ENCODE measurements at places on chromosomes 3 and 15.

DNA sequence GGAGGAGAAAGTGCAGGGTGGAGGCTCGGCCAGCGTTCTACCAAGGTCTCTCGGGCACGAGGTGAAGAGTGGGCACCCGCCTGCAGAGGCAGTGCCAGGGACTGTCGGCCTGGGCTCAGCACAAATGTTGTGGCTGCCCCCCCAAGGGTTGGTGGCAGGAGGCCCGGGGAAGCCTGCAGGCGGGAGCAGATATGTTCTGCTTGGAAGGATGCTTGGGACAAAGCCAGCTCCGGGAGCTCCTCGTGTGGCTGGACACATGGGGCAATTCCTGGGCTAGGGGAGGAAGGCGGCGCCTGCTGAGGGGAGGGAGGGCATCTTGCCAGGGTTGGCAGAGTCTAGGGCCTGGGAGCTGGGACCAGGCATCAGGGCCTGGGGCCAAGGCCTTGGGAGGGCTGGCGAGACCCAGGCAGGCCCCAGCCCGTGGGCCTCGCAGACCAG lies 30.4 kb upstream of the FBLN2 start:
- no peak for DNase-seq

GRCh38 chr3:101278727-101279126 lies 41.6 kb downstream of the IMPG2 start:
- no peak for DNase-seq

GRCh38 chr15:90105521-90105920 lies 3.3 kb upstream of the IDH2 start:
- DNase-seq: no peak

DNA sequence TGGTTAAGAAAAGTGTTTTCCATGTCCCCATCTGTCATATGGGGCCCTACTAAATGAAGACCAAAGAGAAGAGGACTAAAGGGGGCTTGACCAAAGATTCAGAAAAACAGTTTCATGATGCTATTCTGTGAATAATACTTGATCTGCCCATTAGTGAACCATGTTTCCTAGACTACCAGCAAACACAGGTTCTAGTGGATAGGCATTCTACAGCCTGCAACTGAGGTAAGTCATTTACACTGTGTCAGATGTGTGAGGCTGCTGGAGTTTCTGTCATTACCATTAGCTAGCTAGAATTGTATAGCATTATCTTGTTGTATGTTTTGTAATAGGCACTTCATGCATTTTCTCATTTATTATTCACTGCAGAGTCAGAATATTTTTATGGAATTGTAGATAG lies 6.6 kb downstream of the GPR171 start:
- no peak for DNase-seq

DNA sequence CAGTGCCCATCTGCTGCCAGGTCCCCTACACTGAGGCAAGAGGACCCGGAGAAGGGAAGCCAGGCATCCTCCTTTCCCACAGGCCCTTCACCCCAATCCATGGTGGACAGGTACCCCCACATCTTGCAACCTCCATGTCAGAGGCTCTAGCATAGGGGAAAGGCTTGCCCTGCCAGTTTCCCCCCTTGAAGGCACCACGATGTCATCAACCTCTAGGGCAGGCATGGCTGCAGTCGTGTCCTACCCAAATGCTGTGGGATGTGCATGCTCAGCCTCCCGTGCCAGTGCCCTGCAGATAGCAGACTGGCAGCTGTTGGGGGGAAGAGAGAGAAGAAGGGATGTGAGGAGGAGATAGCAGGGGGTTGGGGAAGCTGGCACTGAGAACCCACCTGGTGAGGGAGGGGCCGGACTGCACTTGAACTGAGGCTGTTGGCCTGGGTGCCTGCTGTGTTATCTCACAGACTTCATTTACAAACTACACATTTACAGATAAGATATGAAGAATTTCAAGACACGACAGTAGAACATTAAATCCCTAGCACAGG lies 197.5 kb downstream of the ADAMTS9 start:
- DNase-seq: no peak

DNA sequence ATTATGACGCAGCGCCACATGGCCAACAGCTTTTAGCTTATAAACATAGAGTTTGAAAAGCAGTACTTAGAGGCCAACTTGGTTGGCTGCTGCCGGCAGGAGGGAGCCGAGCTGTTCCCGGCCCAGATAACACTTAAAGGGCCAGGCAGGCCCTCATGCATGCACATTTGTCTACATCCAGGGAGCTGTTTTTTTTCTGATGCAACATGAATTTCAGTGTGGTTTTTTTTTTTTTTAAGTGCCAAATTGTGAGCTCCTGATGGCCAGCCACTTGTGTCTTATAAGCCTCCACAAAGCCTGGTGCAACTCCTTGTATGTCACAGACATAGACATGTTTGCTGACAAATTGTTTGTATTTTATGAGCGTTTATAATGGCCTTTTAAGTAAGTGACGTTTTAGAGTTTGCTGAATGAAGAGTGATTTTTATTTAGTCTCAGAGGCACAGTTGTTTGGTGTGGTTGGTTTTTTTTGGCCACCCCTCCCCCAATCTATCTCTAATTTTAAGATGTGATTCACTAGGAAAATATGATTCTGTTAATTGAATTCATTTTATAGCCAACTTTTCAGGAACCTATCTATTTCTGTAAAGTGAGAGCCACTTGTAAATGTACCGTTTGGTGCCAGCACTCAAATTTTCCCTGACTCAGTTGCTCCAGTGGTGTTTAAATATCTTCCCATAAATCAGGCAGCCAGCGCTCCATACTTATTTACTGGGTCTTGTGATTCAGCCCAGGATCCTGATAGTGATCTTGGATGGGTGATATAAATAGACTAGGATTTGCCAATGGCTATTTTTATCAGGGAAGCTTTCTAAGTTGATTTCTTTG lies 134.3 kb downstream of the VGLL4 start:
- DNase-seq: no peak

DNA sequence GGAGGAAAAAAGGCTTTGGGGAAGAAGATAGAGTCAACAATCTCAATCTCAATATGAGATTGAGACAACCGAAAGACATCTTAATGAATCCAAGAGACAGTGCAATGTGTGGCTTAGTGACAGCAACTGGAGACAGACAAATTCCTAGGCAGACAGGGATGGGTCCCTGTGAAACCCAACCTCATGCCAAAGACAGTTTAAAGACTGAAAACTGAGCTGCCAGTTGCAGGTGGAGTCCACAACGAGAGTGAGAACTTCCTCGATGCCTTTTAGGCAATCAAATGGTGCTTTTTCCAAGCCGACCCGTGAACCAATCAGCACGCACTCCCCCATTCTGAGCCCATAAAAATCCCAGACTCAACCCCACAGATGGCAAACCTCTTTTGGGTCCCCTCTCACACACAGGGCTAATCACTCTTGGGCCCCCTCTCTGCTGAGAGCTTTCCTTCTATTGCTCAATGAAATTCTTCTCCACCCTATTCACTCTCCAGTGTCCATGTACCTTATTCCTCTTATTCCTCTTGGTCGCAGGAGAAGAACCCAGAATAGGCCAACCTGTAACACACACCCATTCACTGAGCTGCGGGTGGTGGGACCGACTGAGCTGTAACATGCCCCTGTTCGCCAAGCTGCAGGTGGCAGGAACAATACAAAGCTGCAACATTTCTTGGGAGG lies 34.8 kb downstream of the ZMAT3 start:
- no peak for DNase-seq

- DNase-seq: no peak
Measured at GRCh38 chr3:107249132-107249531, 128.1 kb upstream of the CCDC54 start.

GRCh38 chr3:156648086-156648485 lies 26.3 kb upstream of the TIPARP start:
- DNase-seq: no peak

GRCh38 chr3:68295457-68295856 lies 636.9 kb downstream of the TAFA4 start:
- DNase-seq: no peak

- DNase-seq: no peak
Measured at GRCh38 chr15:62607114-62607462, 435.5 kb upstream of the TPM1 start.

DNA sequence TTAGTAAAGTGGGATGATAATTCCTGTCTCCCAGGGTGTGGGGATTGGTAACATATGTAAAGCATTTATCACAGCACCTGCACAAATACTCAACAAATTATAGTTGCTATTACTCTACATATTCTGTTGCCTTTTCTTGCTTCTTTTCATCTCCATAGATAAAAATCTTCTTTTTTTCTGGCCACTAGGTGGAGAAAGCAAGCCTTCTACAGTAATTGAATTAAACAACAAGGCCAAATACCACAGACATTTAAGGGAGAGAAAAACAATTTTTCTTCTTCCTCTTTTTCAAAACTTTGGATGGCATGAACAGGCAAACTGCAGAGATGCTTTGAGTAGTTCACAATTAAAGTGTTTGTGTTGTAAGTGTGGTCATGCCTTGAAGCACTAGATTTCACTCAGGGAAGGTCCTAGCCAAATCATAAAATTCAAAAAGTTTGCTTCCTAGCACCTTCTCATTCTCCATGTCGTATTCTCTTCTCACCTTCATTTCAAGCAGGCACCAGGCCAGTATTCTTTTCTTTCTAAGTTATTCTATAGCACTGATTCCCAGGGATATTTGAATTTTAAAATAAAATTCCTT lies 493.4 kb upstream of the TGFBR2 start:
- DNase-seq: no peak

- no peak for DNase-seq
Measured at GRCh38 chr3:181862502-181862901, 150.8 kb downstream of the SOX2 start.

DNA sequence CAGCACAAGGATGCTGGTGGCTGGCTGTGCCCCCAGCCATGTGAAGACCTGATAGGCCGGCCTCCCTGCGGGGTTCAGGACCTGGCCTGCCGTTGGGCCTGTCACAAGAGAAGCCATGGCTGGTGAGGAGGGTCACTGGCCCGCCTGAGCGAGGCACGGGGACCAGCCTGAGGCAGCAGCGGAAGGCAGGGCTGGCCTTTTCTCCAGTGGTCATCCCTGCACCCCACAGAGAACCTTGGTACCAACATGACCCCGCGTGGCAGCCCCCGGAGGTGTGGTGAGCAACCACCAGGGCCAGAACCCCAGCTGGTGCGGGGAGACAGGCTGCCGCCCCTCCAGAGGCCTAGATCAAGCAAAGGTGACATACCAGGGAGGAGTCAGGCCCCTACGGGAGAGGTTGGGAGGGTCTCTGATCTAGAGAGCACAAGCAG lies 134.1 kb upstream of the MEF2A start:
- DNase-seq: no peak

- DNase-seq: no peak
Measured at GRCh38 chr15:55685286-55685685, 57.7 kb downstream of the PRTG start.

DNA sequence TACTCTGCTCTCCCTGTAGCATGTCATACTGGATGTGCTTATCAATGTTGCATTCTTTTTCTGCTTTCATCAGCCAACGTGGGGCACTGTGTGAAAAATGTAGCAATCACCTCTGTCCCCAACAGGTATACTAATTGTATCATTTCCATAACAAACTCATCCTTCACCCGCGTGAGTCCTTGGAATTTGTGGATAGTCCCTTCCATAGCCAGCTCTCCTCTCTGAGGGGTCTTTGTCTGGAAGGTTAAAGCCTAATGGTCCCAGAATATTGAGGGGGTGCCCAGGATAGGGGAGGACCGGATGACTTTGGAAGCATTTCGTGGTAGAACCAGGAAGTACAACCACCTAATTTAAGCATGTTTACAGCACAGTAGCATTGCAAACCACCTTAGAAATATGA lies 124.6 kb downstream of the FOXB1 start:
- no peak for DNase-seq

GRCh38 chr3:175836617-175837016 lies 977.5 kb downstream of the NAALADL2 start:
- DNase-seq: no peak

DNA sequence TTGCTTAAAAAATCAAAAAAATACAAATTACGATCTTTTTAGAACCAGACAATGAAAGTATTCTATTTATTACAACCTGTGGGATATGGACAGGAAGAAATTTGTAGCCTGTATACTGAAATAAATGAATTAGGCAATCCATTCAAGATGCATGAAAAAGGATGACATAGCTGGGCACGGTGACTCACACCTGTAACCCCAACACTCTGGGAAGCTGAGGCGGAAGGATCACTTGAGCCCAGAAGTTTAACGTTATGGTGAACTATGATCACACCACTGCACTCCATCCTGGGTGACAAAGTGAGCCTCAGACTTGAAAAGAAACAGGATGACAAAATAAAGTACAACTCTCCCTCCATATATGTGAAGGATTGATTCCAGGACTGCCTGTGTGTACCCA lies 74.1 kb downstream of the MSL2 start:
- DNase-seq: no peak

- no peak for DNase-seq
Measured at GRCh38 chr3:50167069-50167840, 12.1 kb downstream of the SEMA3F start.

DNA sequence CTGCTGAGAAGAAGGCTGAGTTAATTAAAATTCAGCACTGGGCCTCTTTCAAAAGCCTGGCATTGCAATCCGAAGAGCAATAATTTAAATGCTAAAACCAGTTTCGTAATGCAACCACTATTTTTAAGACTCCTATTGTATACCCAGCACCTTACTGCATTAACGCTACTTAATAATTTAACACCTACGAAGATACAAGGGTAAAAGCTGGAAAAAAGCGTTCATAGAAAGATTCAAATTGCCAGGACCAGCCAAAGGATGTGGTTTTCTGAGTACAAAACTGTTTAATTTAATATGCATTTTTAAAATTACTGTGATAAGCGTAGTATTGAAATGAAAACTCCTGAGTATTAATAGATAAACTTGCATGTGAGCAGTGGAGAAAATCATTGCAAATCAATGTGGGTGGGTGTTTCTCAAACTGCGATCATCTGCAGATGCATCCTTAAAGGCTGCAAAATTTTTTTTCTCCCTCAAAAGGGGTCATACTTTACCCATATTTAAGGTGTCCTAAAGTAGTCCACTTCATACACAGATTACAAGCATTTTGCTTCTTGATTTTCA lies 12.9 kb upstream of the RASGRP1 start:
- DNase-seq: no peak

DNA sequence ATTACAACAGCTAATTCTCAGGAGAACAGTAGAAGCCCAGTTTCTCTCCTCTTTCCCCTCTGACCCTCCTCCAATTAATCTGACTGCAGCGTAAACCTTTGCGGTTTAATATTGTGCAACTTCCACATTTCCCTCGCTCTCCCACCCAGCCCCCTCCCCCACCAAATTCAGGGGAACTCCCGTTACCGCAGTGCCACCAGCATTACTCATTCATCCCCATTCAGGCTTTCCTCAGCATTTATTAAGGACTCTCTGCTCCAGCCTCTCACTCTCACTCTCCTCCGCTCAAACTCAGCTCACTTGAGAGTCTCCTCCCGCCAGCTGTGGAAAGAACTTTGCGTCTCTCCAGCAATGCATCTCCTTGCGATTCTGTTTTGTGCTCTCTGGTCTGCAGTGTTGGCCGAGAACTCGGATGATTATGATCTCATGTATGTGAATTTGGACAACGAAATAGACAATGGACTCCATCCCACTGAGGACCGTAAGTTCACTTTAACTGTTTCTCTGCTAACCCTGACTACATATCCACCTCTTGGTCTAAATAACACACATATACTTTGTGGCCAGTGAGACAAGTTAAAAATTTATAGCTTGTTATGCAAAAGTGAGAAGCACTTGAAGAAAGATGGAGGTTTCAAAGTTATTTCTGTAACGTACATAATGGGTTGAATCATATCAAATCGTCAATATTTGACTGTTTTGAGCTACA lies at the start of gene PTX3:
TSS of gene PTX3 (plus strand) at position 268 of the 709 bp plus-strand sequence. CDS start at position 352, 84 bp downstream.
- peak; percentile 28 for DNase-seq

- no peak for DNase-seq
Measured at GRCh38 chr3:50122071-50122470, 33.1 kb upstream of the SEMA3F start.

GRCh38 chr15:52338058-52338457 lies 42.5 kb upstream of the MYO5C start:
- no peak for DNase-seq

Measured in stimulated activated CD8-positive, alpha-beta memory T cell treated with anti-CD3 and anti-CD28 coated beads, Interleukin-4, amount 100 ng/mL, for 48 hours (primary cell).